SW480 (cell line): ENCODE measurements at places on chromosomes 11 and 22.
A peak's percentile ranks its signal among the peaks of the same experiment; 100 is the strongest.

DNA sequence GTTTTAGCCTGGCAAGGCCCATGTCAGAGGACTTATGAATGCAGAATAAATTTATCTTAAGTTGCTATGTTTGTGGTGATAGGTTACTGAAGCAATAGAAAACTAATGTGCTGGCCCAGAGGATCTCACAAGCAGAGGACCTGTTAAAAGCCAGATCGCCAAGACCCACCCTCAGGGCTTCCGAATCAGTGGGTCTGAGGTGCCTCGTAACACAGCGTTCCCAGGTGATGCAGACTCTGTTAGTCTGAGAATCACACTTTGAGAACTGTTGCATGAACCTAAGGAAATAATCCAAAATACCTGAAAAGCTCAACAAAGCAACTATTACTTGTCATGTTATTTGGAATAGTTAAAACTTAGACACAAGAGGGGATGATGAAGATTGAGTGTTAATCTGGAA lies 6.7 kb upstream of the SCARF2 start:
- no peak for DNase-seq

DNA sequence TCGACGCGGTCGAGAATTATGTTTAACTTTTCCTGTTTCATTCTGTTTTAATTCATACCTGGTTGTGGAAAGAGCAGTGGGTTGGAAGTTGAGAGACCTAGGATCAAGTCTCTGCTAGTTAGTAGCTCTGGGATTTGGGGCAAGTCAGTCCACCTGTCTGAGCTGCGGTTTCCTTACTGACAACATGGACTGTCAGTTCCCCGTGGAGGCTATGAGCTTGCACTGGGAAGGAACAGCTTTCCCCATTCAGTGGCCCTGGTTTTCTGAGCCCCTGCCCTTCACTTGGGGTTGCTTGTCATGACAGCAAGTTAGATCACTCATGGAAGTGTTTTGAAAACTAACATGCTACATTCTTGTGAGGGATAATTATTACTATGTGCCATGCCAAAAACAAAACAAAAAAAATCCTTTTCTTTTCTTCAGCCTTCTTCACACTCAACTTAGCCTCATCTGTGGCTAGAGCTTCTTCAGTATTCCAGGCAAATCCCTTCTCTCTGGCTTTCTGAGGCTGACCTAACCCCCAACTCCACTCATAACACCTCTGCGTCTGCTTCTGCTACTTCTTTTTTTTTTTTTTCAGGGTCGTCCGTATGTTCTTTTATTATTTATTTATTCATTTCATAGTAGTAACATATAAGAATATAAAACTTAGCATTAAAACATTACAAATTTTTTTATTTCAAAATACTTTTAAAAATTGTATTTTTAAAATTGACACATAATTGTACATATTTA lies 43.0 kb upstream of the ZBED5 start:
- DNase-seq: peak; percentile 58

DNA sequence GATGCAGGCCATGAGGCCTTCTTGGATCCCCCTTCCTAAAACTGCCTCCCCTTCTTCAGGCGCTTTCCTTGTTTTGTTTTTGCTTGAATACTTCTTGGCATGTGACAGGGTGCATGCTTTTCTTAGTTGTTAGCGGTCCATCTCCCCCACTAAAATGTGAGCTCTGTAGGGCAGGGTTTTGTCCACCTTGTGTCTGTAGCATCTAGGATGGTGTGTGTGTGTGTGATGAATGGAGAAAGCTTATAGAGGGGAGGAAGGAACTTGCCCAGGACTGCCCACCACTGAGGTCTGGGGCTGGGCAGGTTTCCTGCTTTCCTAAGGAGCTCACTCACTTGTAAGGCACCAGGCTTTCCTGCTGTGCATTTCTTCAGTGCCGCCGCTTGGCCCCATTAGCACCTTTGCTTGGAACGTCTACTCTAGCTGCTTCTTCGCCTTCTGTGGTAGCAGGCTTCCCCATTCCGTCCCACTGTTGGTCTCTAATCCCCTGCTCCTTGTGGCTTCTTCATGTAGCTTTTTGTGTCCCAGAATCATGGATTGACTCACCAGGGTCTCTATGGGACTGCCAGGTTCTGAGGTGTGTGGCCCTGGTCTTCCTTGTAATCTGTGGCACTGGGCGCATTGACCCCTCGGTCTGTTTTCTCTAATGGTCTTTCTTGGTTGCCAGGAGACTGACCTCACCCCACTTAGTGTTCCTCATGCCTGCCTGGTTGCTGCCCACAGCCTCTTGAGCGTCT lies 3.3 kb downstream of the DGCR8 start:
- no peak for DNase-seq

GRCh38 chr11:125154378-125155099 lies 10.0 kb upstream of the PKNOX2 start:
- DNase-seq: no peak

DNA sequence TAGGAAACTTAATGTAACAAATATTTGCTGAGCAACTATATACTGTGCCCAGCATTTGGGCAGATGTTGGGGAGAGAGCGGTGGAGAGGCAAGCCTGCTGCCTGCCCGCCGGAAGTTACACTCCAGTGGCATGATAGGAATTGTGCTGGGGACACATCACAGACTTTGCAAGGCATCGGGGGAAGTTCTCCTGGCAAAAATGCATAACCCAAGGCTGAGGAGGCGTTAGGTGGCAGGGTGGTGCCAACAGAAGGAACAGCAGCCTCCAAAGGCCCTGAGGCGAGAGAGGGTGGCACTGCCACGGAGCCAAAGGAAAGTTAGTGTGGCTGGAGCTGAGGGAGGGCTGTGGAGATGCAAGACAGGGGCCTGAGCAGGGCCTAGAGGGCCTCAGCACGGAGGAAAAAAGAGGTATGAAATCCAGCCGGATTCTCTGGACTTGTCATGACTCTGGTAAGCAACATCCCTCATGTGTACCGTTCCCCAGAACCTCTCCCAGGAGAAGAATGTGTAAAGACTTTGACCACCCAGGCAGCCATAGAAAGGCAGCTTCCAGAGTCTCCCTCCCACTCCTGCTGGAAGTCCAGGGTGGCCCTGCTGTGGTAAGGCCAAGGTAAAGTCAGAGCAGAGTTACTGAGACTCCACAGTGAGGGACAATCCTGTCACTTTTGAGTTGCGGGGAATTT lies 76.1 kb upstream of the RAB1B start:
- DNase-seq: no peak
